ENCODE measurements at places on chromosomes 7 and 10.

- no peak for DNase-seq
These were observed 75.7 kb downstream of the CDH23 start for GRCh38 chr10:71472466-71472865.

GRCh38 chr10:10211409-10211808, 806.3 kb upstream of the CELF2 start:
- DNase-seq: no peak

GRCh38 chr10:77602913-77603533, 34.6 kb downstream of the KCNMA1 start:
- no peak for DNase-seq

- DNase-seq: peak; percentile 80
These were observed 120.6 kb downstream of the PRPF18 start for GRCh38 chr10:13707156-13707881.

DNA sequence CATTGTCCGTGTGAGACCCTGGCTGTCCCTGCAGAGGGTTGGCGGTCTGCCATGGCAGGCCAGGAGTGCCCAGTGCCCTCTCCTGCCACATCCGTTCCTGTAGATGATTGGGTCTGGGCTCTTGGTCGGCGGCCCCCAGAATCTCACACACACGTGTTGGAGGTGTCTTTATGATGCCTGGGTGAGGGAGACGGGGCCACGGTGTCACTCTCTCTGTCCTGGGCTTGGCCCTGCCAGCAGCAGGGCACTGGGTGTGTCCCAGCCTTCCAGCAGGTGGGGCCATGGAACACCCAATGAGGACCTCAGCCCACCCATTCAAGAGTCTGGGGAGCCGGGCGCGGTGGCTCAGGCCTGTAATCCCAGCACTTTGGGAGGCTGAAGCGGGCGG, 30.2 kb downstream of the UNC5B start:
- no peak for DNase-seq

DNA sequence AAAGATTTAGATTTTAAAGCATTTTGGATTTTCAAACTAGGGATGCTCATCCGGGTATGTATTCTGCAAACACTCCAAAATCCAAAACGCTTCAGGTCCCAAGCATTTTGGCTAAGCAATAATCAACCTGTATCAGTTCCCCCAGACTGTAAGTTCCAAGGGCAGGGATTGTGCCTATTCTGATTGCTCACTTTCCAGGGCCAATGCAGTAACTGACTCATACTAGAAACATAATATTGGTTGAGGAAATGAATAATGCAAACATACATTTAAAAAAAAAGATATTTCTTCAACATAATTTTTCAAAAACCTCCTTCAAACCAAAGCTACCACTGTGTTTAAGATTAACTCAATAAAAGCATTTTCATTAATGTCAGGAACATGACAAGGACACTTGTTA, 69.5 kb downstream of the HIBADH start:
- DNase-seq: peak; percentile 58

DNA sequence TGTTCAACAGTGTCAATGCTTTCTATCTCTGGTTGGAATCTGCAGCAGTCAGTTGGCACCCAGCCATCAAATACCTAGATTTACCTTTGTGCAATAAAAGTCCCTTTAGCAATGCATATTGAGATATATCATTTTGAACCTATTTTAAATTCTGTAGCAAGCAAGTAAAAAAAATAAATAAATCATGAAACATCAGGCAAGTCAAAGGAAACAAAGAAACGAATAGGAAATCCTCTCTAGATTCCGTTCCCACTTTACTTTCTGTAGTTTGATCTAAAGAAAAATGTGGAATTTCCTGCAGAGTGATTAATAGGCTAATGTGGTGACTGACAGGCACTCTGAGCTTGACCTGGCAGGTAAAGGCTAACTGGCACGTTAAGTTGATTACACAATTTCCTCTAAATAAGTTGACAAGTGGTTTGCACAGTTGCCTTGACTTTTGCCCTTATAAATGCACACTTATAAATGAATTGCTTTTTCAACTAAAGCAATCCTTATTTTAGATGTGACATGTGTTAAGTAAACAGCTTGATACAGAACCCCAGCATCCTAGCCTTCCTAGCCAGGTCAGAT, 208.1 kb upstream of the TCF7L2 start:
- DNase-seq: peak; percentile 86

DNA sequence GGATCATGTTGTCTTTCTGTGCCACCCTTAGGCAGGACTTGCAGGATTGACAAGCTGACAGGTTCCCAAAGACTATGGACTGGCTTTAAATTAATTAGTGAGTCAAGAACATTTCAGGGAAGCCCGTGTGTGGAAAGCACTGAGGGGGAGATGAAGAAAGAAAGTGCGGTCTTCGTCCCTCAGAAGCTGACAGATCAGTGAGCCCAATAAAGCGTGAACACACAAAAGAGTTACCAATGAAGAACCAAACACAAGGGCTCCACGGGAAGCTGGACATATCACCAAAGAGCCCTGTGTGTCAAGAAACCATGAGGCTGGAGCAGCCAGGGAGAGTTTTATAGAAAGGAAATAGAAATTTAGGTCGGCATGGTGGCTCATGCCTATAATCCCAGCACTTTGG, 725.8 kb downstream of the PARD3 start:
- no peak for DNase-seq

DNA sequence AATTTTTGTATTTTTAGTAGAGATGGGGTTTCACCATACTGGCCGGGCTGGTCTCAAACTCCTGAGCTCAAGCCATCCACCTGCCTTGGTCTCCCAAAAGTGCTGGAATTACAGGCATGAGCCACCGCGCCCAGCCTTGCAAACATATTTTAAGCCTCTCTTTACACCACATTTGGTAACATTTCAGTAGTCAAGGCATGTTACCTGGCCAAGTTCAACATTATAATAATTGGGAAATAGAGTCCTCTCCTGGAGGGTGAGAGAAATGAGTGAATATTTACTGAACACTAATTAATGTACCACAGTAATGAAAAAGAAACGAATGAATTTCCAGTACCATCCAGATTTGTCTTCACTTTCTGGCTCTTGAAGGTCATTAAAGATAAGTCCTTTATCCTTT, 10.0 kb upstream of the CNOT4 start:
- no peak for DNase-seq

GRCh38 chr7:108037741-108038140, 34.8 kb upstream of the LAMB1 start:
- DNase-seq: no peak

- DNase-seq: peak; percentile 83
These were observed 1205.3 kb downstream of the REEP3 start for GRCh38 chr10:64726466-64726865.

GRCh38 chr7:9645756-9646155, 1212.3 kb downstream of the NXPH1 start:
- DNase-seq: no peak

DNA sequence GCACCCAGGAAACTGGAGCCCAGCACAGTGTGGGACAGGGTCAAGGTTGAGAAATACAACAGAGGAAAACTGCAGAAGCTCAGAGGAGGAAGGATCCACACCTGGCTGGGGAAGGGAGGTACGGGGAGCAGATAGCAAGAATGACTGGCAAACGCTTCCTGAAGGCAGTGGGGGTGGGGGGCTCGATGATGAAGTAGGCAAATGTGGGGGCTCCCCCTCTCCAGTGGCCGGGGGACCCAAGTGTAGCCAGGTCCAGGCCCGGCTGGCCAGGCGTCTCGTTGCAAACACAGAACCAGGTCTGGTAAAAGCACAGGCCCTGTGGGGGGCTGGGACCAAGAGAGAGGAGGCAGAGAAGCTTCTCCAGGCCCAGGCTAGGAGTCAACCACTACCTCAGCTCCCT, 7.7 kb downstream of the CHST15 start:
- no peak for DNase-seq

DNA sequence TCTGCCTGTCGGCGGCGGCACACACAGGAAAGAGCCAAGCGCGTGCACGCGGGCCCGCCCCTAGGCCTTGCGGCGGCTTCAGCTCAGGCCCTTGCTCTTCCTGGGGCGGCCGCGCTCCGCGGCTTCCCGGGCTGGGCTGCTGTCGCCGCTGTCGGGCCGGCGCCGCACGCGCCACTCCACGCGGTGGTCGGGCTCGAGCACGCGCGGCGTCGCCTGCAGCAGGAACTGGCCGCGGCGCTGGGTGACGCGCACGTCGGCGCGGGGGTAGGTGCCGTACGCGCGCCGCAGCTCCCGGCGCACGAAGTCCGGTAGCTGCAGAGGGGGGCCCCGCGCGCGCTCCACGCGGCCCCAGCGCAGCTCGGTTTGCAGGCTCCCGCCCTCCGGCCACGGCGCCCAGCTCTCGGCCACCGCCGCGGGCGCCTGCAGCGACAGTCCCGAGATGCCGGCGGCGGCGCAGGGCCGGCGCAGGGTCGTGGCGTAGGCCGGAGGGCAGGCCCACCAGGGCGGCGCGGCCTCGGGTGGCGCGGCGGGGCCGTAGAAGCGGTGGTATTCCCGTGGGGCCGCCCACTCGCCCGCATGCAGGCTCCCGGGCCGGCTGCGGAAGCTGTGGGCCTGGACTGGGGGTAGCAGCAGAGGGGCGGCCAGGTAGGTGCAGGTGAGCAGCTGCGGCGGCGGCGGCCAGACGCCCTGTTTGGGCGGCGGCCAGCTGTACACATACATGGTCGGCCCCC, 804 bp downstream of the C10orf95 start:
- peak; percentile 74 for DNase-seq

DNA sequence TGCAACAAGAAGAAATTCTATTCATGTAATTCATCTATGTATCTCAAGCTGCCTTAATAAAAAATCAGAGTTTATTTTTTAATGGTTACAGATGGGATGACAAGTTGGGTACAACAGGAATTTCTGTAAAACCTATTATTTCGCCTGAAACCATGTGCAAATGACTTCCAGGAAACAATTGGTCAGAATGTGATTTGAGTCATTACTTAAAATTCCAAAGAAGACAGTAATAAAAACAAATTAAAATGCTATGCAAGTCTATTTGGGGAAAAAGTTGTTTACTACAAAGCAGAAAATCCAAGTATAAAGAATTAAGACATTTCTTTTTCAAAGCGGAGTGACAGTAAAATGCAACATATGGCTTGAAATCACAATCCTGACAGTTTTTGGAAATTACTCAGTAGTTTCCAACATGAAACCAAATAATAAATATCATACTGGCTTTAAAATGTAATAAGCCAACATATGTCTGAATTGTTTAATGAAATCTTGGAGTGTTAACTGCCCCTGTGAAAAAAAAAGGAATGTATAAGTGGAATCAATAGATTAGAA, 41.5 kb upstream of the SEMA3C start:
- no peak for DNase-seq

- no peak for DNase-seq
These were observed 226.4 kb downstream of the MAD1L1 start for GRCh38 chr7:2006231-2006771.

- DNase-seq: peak; percentile 13
These were observed 17.9 kb upstream of the TMEM225B start for GRCh38 chr7:99579956-99580777.

DNA sequence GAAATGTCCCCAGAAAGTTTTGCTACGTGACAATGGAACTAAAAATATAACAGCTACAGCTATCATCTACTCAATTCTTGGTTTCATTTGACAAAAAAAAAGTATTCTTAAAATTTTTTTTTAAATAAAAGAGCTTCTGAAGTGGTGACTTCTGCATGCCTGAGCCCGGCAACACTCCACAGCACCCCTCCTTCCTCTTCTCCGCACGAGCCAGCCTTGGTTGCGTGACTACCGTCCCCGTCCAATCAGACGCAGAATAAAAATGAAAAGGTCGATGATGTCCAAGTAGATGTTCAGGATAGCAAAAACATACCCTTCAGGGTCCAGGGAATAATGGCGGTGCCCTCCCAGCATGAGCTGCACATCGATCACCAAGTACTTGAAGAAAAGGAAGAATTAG, 34.5 kb upstream of the GATAD1 start:
- no peak for DNase-seq

DNA sequence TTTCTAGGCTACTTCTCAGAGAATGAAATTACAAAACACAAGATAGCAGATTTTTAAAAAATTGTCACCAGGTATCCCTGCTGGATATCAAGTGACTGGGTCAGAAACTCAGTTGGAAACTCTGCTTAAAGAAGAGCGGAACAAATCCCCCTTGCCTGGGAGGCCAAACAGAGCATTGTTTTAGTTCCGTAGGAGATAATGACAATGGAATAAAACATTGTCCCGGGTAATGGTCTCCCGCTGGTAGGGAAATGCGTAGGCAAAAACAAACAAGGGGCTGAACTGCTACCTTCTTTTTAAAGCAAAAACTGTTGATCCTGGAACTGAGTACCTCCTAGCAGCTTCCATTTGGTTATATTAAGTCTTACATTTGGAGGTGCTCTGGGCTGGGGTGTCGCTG, 21.3 kb upstream of the VAX1 start:
- DNase-seq: no peak

Data from bronchial epithelial cell (primary cell).